ENCODE measurements at places on chromosomes 7 and 10.

- no peak for DNase-seq
Observed at GRCh38 chr10:70197235-70197945, 27.1 kb upstream of the SAR1A start.

DNA sequence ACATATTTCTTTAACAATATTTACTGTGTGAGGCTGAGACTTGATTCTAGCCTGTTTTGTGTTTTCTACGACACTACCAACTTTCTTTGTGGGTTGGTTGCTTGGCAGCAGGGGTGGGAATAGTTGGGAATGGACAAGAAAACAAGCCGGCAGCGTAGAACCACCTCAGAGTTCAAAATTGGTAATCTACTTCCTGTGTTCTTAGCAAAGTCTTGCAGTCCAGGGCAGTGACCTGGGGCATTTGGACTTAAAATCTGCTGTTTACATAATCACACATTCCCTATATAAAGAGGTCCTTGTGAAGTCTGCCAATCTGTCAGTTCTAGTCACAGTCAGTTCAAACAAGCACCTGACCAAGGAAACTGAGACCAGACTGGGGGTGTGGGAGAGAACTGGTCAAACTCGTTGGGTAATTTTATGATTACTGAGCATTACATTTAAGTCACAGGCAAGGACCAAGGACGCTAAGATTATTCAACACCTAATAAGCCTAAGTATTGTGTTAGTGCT, 167.9 kb downstream of the CPEB3 start:
- peak; percentile 68 for DNase-seq

DNA sequence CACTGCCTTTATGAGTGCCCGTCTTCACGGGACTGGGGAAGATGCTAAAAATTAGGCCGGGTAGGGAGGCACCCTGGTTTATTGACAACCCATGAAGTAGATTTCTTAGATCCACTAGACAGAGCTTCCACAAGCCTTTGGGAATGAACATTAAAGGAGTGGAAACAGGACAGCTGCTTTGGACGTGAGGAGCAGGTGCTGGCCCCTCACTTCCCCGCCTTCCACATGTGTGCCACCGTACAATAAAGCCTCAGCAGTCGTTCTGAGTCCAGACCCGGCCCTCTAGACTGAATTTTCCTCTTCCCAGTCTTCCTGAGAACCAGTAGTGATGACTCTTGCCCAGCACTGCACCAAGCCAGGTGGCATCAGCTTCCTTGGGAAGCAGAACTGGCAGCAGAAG, 282.4 kb downstream of the CELF2 start:
- DNase-seq = no peak

DNA sequence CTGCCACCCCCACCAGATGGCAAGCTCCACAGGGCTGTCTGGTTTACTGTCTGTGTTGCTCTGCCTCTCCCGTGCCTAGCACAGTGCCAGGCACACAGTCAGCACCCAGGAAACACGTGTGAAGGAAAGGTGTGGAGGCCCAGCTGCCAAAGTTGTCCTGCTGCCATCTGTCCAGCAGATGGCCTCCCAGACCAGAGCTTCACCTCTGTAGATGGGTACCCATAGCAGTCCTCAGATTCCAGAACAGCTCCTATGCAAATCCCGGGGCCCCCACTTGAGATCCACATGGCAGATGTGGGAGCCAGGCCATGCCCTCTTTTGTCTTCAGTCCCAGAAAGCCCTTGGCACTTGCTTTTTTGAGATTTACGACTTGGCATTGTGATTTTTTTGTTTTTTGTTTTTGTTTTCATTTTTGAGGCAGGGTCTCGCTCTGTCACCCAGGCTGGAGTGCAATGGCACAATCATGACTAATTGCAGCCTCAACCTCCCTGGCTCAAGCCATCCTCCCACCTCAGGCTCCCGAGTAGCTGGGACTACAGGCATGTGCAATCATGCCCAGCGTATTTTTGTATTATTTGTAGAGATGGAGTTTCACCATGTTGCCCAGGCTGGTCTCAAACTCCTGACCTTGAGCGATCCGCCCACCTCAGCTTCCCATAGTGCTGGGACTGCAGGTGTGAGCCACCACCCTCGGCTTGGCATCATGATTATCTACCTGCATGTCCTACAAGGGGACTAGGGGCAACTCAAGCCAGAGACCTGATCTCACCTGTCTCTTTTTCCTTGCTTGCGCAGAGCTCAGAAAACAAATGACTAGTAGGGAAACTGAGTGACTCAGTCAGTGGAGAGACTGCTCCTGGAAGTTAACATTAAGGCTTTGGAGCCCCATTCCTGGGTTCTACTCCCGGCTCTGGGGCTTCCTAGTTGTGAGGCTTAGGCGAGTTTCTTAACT, 16.9 kb upstream of the PALD1 start:
- DNase-seq = peak; percentile 49

DNA sequence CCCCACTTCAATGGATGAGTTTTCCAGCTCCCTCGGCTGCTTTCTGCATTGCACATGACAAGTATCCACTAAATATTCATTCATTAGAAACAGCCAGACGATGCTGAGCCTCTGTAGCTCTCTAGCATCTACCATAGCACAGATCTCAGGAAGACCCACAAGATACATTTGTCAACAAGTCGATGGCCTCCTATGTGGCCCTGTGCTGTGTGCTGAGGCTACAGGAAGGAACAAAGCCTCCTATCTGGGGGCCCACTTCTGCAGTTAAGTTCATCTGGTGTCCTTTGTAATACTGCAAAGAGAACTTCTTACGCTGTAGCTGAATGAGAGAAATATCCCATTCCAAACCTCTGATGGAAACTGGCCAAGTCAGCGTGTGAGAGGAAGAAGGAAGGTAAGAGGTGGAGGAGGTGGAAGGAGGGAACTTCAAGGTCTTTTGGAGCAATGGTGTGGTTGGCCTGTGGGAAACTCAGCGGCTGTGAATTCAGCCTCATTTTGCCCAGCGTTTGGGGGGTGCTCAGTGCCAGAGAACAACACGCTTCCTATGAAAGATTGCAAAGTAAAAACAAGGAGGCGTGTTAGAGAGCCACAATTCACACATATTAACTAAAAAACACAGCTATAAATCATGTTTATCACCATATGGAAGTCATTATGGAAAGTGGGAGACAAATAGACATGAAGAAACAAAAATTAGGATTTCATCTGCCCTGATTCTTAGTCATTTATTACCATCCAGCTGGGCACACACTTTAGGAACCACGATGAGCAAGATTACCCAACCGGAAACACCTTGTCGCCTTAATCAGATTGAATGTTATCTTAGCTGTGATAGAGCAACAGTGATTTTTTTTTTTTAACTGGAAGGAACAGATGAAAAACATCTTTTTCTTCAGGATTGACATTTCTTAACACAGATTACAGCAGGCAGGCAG, 62.2 kb upstream of the USP6NL start:
- peak; percentile 94 for DNase-seq

DNA sequence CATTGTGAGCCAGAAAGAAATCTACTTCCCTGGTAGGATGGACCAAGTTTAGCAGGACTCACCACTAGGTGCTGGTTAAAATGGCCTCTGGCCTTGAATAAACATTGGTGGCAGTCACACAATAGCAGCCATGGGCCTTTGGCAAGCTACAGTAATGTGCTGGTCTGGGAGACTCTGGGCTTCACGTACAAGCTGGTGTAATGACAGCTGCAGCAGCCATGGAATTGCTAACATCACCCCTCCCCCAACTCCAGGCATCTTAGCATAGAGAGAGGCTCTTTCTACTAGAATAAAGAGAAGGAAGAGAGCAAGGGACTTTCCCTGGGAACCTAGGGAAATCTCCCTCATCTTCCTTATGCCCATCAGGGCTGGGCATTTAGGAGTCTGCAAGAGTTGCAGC, 205.1 kb upstream of the SEMA3A start:
- no peak for DNase-seq
